ENCODE measurements at places on chromosomes 7 and 10.

DNA sequence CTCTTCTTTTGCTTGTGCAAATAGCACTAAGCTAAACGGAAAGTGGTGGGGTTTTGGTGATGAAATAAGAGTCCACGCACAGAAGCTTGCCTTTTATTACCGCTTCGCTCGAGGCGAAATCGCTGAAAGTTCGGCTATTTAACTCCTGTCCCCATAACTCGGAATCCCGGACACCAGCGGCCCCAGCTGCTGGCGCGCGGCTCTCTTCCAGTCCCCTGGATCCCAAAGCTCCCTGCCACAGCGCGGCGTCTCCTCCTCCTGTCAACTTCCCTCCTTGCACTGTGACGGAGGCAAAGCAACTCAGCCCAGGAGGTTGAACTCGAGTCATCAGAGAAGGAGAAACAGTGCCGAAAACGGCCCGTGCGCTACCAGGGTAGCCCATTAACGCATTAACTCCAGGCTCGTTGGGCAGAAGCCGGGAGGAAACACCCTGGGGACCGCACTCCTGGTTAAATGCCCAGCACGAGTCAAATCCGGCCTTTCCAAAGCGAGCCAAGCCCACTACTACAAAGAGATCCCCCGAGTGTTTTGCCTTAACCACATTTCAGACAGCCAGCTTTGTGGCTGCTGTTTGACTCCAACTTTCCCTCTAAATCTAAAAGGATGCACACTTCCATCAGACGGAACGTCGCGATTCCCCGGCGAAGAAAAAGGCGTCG, 1.3 kb downstream of the SEMA3D start:
- DNase-seq = peak; percentile 37

GRCh38 chr10:126670895-126671261, 385 bp upstream of the C10orf90 start:
- DNase-seq = no peak

DNA sequence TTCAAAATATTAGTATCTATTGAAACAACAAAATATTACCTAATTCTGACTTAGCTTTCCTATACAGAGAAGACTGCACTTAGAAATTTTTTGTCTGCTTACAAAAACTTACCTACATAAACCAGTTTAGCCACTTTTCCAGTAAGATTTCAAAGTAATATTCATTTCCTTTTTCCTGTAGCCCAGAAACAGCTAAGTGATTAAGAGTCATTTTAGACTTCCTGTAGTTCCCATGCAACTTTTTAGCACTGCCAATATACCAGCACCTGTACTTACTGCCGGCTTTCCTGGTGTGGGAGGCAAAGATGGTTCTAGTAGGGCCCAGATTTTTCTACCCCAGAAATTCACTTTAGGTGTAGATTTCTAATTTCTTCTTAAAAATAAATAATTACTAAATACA, 21.8 kb downstream of the NT5C2 start:
- DNase-seq = no peak

- DNase-seq = no peak
Observed at GRCh38 chr10:72564596-72564995, 61.3 kb downstream of the MICU1 start.

DNA sequence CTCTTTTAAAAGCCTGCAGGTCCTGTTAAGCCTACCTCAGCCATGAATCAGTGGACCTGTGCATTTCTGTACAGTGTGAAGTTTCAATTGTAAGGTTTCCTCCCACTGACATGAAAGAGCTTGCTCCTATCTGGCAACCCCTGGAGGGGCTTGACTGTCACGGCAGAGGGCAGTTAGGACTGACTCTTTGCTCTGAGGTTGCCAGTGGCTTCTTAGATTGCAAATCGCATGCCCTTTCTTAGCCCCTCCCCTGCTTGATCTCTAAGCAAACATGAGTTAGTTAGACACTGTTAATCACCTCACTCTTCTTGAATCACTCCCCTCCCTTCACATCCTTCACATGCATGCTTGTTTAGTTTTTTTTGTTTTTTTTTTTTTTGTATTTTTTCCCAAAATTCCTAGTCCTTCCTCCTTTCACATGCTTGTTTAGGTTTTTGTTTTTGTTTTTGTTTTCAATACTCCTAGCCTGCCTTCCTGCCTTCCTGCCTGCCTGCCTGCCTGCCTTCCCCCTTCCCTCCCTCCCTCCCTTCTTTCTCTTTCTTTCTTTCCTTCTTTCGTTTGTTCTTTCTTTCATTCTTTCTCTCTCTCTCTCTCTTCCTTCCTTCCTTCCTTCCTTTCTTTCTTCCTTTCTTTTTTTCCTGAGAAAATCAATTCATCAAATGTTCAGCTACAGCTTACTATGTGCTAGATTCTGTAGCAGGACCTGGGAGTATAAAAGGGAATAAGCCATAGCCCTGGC, 6.0 kb upstream of the HIPK2 start:
- DNase-seq = no peak

- DNase-seq = no peak
Observed at GRCh38 chr10:1179346-1180070, 123.3 kb downstream of the WDR37 start.

- DNase-seq = no peak
Observed at GRCh38 chr10:132634241-132634946, 96.8 kb downstream of the INPP5A start.

- DNase-seq = no peak
Observed at GRCh38 chr10:122663516-122664130, 36.0 kb downstream of the C10orf120 start.

All from breast epithelium (tissue), 4 donors.